ENCODE measurements at places on chromosomes 5 and 9.
A peak's percentile ranks its signal among the peaks of the same experiment; 100 is the strongest.

- no peak for DNase-seq
Observed at GRCh38 chr5:59843511-59844213, 49.9 kb downstream of the PDE4D start.

GRCh38 chr9:100216178-100216787 is 117.2 kb downstream of the INVS start:
- DNase-seq: peak; percentile 44

DNA sequence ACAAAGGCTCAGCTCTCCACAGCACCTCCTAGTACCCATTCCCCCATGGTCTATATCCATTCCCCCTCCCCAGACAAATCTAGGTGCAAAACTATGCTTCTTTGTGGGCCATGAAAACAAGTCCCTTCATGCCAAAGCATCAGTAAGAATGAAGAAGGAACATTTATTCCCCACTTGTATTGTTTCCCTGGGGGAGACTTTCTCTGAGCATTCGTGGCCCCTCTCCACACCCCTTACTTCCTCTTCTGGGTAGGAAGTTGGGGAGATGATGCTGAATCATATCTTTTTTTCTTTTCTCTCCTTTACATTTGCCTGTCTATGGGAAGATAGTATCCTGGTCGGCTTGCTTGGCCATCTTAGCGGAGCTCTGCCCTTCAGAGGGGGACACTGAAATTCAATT is 246.8 kb downstream of the NSG2 start:
- DNase-seq: peak; percentile 19

GRCh38 chr9:124475868-124476690 is 25.8 kb downstream of the ADGRD2 start:
- no peak for DNase-seq

DNA sequence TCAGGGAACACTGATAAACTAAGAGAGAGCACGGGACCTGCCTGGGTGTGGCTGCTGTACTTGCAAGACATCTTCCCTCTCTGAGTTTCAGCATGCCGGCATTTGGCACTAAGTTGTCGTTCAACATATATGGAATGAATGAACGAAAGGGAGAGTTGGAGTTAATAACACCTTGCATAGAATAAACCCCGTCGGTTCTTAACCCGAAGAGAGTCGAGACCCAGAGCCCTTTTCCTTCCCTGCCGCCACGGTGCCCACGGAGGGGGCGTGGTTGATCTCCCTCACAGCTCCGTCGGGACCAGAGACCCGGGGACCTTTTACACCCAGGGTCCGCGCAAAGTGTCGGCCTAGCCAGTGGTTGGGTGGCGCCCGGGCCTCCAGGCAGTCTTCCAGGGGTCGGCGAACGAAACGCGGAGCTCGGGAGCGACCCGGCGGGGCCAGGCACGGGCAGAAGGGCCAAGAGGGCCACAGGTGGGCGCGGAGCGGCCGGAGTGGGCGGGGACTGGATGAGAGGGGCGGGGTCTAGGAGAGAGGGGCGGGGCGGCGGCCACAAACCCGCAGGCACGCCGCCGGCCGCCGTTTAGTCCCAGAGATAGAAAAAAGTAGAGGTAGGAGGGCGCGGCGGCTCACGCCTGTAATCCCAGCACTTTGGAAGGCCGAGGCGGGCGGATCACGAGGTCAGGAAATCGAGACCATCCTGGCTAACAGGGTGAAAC is 735 bp upstream of the RPL26L1 start:
- no peak for DNase-seq

DNA sequence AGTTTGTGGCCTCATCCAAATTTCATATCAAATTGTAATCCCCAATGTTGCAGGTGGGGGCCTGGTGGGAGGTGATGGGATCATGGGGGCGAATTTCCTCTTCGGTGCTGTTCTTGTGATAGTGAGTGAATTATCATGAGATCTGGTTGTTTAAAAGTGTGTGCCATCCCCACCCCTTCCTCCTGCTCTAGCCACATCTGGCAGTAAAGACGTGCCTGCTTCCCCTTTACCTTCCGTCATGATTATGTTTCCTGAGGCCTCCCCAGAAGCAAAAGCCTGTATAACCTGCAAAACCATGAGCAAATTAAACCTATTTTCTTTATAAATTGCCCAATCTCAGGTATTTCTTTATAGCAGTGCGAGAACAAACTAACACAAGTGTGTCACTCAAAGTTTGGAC is 71.0 kb upstream of the MOCS2 start:
- DNase-seq: peak; percentile 28

DNA sequence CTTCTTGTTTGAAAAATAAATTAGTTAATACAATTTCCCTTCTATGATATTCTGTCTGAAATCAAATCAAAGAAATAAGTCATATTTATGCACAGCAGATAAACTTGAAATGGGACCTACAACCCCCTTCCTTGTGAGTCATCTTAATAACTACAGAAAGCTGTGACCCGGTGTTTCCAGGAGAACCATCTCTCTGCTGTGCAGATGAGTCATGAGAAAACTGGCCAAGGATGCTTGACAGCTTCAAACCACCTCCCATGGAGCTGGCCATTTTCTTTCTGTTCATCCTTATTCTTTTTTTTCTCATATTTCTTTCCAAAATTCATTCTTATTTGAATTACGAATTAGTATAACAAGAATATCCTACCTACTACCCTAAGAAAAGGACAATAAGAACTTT is 43.4 kb upstream of the NR4A3 start:
- DNase-seq: no peak

DNA sequence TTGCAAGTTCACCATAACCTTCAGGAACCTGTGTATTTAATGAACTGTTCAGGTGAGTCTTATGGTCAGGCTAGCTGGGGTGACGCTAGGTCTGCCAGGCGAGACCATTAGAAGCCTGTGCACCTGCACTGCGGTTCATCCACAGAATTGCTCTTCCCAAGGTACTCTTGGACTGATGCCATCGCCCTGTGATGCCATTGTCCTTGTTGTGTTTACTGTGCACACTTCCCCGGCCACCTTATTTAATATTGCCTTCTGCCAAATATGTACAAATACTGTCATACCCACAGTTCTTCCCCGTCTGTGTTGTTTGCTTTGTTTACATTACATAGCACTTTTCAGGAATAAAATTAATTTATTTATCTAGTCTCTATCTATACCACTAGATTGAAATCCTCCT is 66.3 kb downstream of the RCL1 start:
- DNase-seq: no peak

- DNase-seq: no peak
Observed at GRCh38 chr5:67305913-67306710, 109.5 kb upstream of the CD180 start.

DNA sequence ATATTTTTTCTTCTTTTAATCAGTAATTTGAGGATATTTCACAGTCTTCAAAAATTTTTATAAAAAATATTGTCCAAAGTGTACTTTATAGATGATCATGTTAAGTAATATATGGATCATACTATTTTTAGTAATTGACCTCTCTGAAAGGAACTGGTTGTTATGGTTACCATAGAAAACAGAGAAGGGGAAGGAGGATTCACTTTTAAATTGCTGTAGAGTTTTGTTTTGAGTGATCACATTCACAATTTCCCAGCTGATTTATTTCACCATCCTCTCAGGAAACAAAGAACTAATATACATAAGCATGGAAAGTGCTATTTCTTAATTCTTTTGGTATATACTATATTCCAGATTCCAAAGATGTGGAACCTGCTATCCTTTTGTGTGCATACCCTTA is 56.5 kb upstream of the NREP start:
- DNase-seq: no peak

DNA sequence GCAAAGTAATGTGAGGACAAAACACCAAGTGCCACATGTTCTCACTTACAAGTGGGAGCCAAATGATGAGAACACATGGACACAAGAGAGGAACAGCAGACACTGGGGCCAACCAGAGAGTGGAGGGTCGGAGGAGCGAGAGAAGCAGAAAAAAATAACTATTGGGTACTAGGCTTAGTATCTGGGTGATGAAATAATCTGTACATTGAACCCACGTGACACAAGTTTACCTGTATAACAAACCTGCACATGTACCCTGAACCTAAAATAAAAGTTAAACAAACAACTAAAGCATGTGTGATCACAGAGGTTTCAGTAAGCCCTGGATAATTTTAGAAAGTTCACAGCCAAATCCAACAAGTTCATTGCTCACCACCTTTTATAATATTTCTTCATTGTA is 160.1 kb downstream of the TENT4A start:
- no peak for DNase-seq

DNA sequence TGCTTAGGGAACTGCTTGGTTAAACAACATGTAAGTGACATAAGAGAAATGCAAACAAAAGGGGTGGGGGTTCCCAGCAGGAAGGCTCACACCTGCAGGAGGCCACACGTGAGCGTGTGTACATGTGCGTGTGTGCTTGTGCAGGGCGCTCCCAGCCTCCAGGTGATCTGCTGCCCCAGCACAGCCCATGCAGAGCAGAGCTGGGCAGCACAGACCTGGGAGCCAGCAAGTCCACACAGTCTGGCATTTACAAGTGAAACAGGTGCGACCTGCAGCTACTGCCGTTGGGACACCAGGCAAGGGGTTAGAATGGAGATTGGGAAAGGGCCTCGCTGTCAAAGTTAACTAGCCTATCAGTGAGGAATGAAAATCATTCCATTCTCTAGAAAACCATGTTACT is 41.8 kb downstream of the GRAMD2B start:
- no peak for DNase-seq

GRCh38 chr5:172506921-172507320 is 52.6 kb upstream of the SH3PXD2B start:
- DNase-seq: no peak

GRCh38 chr9:7507566-7508270 is 291.9 kb downstream of the DMAC1 start:
- no peak for DNase-seq

- no peak for DNase-seq
Observed at GRCh38 chr9:4615251-4615650, 46.8 kb upstream of the PLPP6 start.

DNA sequence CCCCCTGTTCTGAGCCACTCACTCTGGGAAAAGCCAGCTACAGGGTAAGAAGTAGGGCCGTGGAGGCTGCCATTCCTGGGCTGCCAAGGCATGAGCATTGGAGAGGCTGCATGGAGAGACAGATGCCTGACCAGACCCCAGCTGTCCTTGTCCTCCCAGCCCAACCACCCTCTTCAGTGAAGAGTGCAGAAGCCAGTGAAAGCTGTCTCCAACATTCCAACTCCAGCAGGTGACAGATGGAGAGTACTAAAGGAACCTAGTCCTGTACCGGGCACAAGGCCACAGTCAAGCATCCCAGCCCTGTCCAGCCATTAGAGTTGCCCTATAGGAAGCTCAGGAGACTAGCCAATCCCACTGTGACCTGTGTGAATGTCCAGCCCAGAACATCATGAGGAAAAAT is 165.1 kb downstream of the DIRAS2 start:
- DNase-seq: no peak

DNA sequence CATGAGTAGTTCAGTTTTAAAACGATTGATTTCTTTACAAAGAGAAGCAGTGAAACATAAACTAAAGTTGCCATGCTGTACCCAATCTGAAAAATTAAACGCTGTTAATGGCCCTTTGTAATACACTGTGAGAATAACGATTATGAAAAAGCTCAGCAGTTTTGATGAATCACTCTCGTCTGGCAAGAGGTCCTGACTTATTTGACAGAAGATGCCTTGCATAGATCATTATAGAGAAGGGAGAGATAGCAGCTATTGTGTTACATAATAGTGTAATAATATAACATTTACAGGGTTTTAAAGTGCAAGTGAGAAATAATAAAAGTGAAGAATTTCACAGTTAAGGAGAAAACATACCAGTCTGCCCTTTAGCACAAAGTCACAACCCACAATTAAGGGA is 361.5 kb upstream of the CDH10 start:
- DNase-seq: no peak

- DNase-seq: no peak
Observed at GRCh38 chr9:5586391-5586802, 42.5 kb upstream of the RIC1 start.

DNA sequence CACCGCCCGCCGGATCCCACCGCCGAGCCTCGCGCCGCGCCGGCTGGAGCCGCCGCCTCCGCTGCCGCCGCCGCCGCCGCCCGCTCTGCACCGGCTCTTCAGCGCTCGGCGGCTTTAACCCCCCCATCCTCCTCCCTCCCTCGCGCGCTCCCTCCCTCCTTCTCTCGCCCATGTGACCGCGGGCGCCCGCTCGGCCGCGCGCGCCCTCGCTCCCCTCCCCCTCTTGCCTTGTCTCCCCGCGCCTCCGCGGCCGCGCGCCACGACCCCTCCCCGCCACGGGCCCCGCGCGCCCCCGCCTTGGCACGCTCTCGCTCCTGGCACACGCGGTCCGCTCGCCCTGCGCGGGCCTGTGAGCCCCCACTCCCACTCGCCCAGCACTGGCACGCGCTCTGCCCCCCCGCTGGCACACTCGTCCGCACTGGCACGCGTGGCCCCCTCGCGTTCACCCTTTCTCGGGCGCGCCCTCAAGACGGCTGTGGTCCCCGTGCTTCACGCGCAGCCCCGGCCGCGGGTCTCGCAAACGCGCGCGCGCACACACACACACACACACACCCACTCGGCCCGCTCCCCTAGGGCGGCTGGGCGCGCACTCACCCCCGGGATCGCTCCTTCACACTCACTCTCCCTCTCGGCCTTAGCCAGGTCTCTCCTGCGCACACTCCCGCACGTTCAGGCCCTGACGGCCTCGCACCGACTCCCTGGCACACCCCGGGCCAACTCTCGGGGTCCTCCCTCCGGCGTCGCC is at the start of gene CNTFR:
Gene CNTFR (minus strand): TSS at position 89 of the 745 bp plus-strand sequence. CDS start 20,743 bp downstream, outside the sequence.
- DNase-seq: peak; percentile 40

DNA sequence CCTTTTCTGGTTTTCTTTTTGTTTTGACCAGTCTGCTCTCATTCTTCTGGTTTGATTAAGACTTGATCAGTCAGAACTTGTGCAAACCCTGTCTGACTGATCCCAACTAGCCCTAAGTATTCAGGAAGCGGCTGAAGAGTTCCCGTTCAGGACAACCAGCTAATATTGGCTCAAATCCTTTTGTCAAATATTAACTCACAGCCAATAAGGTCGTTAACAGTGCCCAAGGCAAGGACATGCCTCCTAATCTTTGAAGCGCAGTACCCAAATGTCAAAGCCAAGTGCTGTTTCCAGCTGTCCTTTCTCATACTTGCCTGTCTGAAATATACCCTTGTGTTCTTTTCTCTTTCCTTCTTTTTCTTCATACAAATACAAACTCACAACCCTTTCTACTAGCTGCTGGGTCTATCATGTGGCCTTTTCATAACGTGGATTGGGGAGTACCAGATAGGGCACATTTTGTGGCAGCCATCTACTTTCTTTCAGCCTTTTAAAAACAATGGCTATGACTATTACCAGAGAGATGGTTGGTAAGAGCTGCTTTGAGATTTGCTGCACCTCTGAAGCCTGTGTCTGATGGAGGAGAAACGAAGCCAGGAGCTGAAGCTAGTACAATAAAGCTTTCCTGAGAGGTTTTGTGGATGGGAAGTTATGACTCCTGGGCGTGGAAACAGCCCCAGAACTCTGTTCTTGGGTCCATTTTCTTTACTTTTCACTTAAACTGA is 266.4 kb upstream of the ZNF608 start:
- no peak for DNase-seq

Data from Jurkat, Clone E6-1 (cell line).